ENCODE measurements at places on chromosomes 5 and 9. TPM values are rescaled to one million over a fixed set of nuclear protein-coding genes. Genes with fewer than 3 reads are reported as not detected.

Gene POLR1E
- 67.5 TPM for total RNA-seq

Gene GARIN3
- total RNA-seq, result not detected

Gene SPINK13
- not detected for total RNA-seq

Gene SGCD
- 10.6 TPM for total RNA-seq

Gene TAF11L5
- total RNA-seq, result not detected

Gene DNM1
- total RNA-seq, result 13.6 TPM

Gene NCBP1
- 46.4 TPM for total RNA-seq

Gene ECM2
- total RNA-seq, result 0.36 TPM

Gene HTR1A
- total RNA-seq, result not detected

Gene PCDH12
- total RNA-seq, result 0.18 TPM

Gene TPPP
- total RNA-seq, result under 0.01 TPM

Gene SLC1A1
- total RNA-seq, result 3.9 TPM

Gene SARDH
- 5.0 TPM for total RNA-seq

Gene ZDHHC11B
- total RNA-seq, result not detected

Data from IMR-90 (cell line).